ENCODE measurements at places on chromosomes 6 and 20.
A peak's percentile ranks its signal among the peaks of the same experiment; 100 is the strongest.

DNA sequence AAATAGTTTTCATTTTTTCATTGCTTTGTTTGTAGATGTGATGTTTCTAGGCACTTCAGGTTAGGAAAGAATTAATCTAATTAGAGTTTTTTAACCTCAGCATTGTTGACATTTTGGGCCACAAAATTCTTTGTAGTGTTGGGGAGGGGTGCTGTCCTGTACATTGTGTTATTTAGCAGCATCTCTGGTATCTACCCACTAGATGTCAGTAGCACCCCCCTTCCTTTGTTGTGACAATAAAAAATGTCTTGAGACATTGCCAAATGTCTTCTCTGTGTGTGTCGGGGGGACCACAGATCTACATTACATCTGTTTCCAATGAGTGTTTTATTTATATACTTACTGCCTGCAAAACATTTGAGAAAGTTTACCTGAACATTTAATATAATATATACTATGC, 45.6 kb downstream of the EYA4 start:
- no peak for DNase-seq

DNA sequence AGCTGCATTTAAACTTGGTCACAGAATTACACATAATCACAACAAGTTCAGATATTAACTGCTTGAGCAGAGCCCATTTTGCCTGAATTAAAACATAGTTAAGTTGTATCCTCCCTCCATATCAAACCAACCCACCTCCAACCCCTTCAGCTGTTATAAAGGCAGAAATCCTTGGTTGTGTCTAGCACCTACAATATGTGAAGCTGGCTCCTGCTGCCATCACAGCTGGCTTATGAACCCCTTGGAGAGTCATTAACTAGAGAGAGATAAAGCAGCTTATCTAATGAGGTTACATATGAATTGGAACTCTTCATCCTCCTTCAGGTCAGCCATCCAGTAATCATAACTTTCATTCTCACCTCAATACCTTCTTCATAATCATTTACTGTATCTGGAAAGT, 101.8 kb downstream of the EPHA7 start:
- DNase-seq, result no peak

DNA sequence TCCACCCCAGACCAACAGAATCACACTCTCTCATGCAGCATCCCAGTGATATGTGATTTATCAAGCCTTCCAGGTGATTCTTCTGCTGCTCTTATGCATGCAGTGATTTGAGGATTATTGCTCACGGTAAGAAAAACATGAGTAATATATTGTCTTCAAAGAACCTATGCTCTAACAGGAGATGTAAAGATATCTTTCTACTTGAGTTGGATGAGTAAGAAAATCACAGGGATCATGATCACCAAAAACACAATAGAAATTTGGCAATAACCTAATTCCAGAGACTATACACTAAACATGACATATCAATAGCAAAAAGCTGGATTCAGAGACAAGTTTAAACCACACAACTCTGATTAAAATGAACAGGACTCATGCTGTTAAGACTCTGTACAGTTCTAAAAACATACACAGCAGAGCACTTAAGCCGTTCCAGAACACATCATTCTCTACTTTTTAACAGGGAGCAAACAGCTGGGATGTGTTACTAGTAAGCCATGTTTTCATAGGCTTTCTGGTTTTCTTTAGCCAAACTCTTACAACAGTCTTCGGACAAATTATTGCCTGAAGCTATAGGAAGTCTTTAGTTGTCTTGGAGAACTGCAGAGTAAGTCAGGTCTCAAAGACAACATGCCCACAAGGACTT, 568.6 kb downstream of the HAO1 start:
- DNase-seq, result no peak

DNA sequence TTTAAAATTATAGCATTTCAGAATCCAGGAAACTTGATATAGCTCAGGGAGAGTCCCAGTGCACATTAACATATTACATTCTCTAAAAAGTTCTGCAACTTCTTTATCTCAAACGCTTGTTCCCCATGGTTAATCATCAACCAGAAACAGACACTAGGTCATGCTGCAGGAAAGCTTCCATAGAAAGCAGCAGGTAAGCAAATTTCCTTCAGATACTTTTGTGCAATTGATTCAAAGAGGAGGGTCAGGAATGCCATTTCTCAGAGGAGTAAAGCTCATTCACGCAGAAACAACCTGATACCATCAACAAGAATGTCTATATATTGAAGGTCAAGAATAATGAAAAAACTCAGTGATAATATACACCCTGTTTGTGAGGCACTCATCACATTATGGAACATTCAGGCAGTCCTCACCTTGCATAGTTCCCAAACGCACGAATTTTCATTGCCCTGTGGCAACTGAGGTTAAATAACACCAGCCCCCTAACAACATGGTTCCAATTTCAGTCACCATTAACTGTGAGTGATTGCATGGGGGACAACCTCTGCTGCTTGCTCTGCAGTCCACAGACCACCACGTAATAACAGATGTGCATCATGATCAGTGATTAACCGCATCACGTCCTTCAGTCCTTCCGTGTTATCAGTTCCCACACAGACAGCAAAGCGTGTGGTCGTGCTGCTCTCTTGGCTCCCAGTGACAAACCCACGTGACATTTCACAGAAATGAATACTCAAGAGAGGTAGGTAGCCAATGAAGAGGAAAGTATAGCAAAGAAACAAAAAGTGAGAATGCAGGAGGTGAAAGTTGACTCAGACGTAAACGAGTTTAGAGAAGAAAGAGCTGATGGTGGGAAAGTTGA, 95.7 kb downstream of the LY86 start:
- peak; percentile 62 for DNase-seq

DNA sequence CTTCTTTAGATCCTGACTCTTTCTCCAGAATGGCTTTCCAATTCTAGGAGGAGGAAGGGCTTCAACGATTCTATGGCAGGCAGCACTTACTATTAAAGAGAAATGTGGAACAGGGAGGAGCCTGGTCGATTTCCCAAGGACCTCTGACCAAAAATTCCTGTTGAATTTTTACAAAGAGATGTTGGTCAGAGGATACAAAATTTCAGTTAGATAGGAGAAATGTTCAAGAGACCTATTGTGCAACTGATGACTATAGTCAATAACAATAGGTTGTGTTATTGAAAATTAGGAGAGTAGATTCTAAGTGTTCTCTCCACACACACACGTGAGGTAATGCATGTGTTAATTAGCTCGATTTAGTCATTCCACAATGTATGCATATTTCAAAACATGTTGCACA, 130.1 kb upstream of the TNFAIP3 start:
- DNase-seq, result no peak

- no peak for DNase-seq
Observed at GRCh38 chr20:37305079-37305478, 15.6 kb downstream of the MANBAL start.

GRCh38 chr6:113653275-113653674, 203.9 kb upstream of the MARCKS start:
- DNase-seq, result no peak

- no peak for DNase-seq
Observed at GRCh38 chr6:29834564-29835436, 7.2 kb downstream of the HLA-G start.

DNA sequence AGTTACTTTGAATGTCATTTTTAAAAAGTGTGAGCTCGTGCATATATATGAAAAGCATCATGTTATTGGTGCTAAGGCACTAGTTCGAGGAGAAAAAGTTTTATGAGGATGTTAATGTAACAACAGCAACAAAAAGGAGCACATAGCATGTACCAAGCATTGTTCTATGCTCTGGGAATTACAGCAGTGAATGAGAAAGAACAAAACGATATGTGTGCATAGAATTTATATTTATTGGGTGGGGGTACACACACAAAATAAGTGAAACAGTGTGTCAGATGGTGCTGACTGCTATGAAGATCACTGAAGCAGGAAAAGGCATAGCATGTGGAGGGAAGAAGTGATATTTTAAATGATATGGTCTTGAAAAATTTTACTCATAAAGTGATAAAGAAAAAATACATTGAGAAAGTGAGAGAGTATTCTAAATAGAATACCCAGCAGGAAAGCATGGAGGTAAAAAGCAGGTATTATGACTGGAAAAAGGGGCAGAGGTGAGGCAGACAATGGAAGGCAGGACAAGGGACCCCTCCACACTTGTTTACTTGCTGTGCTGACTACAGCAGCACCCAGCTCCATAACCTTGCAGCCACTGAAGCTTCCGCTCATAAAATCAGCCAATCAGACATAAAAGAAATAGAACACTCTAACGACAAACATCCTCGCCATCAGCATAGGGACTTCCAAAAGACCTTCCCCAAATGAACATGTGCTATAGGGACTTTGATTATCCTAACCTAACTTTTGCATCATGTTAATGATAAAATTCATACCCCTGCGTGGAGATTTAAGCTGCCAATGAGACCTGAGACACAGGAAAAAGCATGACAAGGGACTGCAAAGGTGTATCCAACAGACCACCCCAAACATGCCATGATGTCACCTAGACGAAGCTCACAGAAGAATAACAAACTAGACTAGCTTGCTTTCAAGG, 119.9 kb downstream of the HFE start:
- no peak for DNase-seq

DNA sequence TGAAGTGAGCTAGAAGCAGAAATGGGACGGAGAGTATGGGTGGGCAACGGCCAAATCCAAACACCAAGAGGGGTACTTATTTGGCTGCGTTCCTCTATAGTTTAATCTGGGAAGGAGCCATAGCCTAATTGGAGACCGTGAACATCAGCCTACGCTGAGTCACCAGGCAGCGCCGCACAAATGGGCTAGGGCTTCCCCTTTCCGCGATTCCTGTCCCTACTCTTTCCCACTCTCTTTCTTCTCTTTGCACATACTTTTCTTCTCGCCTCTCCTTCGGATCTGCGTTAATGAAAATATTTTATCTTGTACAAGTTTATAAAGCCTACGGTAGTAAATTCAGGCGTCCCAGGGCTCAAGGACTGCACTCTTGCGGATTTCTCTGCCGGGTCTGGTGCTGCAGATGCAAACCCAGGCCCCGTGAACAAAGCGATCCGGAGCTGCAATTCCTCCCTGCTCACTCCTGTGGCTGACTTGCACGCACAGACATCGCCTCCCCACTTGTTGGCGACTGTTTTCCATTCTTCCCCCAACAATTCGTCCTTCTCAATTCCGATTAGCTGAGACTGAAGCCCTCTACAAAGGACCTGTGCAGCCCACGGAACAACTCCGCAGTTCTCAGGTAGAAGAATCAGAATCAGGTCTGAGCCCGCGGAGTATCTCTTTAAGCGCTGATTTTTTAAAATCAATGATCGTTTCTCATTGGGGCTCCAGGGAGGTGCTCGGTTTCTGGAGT, 4.2 kb upstream of the TBX18 start:
- DNase-seq, result no peak

DNA sequence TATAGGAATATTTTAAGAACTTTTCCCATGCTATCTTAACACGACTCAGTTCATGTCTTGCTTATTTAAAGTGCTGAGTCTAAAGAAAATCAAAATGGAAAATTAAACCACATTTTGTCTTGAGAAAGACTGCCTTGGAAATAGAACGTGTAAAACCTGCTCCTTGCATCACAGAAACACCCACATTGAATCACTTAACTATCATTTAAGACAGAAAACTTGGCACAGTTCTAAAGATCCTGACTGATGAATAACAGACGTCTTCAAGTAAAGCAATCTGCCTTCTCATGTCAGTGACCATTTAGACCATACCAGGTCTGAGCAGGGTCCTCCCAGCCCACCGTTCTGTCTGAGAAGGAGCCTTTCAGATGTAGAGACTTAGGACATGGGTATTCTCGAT, 7.4 kb downstream of the PERP start:
- no peak for DNase-seq

DNA sequence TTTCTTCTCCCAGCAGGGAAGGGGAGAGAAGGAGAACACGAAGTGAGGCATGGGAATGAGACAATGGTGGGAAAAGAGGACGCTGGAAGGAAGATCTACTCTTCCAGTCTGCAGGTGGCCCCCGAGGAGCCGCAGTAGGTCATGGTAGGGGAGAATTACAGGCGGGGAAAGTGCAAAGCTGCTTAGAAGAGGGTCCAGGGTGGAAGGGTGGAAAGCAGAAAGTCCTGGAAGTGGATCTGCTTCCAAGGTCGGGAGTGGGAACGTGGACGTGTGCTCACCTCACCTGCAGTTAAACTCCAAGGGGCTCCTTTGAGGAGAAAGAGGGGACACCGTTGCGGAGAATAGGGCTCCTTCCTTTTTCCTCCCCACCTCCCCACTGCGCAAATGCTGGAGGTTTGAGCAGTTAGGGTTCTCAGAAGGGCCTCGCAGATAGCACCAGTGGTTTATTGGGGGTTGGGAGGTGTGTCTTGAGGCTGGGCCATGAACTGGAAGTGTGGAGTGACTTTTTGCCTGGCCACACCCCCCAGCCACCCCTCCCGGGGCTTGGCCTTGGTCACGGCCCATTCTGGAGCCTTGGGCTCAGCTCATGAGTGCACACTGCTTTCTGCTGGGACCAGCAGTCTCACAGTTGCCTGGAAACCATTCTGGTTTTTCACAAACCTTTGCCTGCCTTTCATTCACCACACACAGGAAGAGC, 100.4 kb upstream of the MLN start:
- peak; percentile 46 for DNase-seq

GRCh38 chr6:160362556-160362955, 14.4 kb downstream of the SLC22A3 start:
- no peak for DNase-seq

DNA sequence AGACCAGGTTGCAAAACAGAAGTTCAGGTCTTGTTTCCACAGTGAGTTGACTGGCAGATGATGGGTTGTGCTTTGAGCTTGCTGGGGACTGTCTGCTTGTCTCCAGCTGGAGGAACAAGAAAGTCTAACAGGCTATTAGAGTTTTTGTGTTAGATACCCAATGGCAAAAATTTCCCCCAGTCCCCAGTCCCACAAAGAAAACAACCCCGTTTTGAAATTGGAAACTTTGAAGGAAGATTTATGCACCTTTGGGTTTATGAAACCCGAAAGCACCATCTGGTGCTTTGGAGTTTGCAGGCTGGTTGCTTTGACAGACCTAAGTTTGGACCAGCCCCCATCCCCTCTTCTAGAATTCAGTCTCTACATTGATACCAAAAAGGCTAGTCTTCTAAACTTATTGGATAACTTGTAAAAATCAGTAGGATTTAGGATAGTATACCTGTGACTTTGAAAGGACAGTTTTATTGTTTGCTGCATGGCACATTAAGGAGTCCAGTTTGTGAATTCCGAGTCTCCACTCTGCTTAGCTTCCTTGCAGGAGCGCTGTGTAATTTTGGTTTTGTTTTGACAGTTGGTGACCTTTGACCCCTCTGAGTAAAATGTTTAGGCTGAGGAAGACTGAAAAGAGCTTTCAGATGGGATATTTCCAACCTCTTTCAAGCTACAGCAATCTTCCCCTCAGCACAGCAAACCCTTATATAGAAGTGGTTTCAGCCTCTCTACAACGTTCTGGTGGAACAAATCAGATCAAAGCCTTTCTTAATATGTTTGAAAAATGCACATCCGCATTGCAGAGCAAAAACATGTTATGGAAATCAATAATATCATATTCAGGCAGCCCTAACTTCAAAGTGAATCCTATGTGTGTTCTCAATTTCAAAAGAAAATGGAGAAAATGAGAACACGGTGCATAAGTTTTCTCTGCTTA, 25.5 kb upstream of the PRL start:
- DNase-seq, result no peak

DNA sequence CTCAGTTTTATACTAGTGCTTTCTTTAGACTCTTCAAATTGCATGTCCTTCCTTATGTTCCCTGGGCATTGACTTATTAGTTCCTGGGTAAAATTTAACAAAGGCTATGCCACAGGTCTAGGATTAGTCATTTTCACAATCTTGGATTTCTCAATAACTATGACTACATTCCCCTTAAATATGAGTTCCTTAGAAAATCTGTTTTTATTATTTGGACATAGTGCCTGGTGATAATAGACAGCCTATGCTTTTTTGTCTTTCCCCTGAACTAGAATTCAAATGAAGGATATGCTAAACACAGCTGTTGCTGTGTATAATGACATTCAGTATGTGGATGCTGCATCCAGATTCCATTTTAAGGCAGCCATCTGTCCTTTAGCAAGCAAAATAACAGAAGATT, 1252.8 kb upstream of the GJE1 start:
- no peak for DNase-seq

Data from GM19239 (cell line).